NCI-H510A (cell line): ENCODE measurements at places on chromosomes 12 and 14.

- no peak for DNase-seq
Observed at GRCh38 chr14:70392676-70393075, 24.2 kb downstream of the SYNJ2BP start.

DNA sequence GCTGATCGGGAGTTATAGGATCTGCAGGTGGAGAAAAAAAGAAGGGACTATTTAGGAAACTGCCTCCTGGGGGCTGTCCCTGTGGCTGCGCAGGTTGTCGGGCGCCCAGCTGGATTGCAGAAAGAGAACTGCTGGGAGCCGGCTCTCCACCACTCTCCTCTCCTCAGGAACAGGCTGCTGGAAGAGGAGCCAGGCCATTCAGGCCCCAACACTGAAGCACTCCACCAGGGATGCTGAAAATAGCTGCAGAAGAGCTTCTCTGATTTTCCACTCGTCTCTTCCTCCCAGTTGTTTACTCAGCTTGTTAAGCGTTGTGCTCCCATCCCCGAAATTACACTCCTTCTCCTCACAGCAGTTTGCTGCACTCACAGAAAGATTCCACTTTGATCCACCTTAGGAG, 347.3 kb downstream of the GLT1D1 start:
- no peak for DNase-seq

DNA sequence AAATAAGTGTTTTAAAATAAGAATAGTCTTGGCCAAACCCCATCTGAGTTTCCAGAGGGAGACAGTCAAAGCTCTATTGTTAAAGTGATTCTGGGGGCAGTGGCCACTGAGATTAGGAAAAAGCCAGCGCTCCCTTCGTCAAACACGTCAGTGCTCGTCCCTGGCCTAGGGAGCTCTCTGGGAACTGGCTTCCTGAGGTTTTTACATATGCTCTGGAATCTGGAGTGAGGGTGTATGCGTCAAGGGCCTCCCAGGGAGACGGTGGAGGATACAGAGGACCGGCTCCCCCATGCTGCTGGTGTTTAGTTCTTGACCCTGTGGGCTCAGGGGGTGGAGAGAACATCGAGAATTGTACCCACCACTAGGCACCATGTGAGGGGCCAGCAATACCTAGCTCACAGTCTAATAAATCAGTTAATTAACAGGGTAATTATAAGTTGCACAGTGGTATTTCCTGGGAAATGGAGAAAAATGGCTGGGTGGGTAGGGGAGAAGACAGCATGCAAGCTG, 87.0 kb downstream of the SLC25A47 start:
- no peak for DNase-seq

DNA sequence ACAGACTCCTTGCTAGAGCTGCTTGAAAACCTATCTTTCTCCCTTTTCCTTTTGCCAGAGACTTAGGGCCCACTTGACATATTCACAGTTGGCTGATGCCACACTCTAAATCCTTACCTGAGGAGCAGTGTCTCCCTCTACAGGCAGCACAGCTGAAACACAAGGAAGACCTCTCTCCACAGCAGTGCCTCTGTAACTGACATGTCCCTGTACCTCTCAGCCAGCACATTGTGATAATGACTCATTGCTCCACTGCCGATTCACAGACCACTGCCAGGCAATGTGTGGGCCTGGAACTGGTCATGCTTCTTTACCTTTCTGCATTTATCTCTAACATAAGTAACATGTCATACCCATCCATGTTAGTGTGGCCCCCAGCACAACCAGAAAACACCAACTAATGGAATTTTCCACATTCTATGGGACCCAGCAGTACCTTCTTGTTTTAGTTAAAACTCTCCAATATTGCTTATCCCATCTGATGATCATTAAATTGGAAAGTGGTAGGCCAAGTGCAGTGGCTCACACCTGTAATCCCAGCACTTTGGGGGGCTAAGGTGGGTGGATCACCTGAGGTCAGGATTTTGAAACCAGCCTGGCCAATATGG, 56.5 kb downstream of the GTF2A1 start:
- DNase-seq, result peak; percentile 22

- no peak for DNase-seq
Observed at GRCh38 chr14:38134416-38135030, 73.2 kb upstream of the SSTR1 start.

- peak; percentile 74 for DNase-seq
Observed at GRCh38 chr14:96098309-96098998, 59.3 kb downstream of the C14orf132 start.

DNA sequence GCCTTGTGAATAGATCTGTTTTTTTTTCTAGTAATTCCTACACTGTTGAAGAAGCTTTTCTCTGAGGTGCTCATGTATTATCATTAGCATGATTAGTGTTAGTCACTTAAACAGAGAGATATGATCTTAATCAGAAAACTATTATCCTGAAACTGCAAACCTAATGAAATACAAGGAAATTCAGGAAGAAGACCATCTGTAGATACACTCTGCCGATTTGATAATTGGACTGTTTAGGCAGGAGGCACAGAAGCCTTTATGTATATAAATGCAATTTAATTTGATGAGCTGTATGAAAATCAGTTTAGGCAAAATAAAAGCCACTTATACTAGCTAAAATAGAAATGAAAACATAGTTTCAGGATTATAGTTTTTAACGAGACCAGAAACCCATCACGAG, 23.3 kb downstream of the PDZRN4 start:
- no peak for DNase-seq

- no peak for DNase-seq
Observed at GRCh38 chr14:29350496-29350895, 577.2 kb downstream of the PRKD1 start.

GRCh38 chr12:52207106-52207505, 15.3 kb upstream of the KRT80 start:
- no peak for DNase-seq

- DNase-seq, result no peak
Observed at GRCh38 chr14:33356181-33356580, 417.5 kb downstream of the NPAS3 start.

DNA sequence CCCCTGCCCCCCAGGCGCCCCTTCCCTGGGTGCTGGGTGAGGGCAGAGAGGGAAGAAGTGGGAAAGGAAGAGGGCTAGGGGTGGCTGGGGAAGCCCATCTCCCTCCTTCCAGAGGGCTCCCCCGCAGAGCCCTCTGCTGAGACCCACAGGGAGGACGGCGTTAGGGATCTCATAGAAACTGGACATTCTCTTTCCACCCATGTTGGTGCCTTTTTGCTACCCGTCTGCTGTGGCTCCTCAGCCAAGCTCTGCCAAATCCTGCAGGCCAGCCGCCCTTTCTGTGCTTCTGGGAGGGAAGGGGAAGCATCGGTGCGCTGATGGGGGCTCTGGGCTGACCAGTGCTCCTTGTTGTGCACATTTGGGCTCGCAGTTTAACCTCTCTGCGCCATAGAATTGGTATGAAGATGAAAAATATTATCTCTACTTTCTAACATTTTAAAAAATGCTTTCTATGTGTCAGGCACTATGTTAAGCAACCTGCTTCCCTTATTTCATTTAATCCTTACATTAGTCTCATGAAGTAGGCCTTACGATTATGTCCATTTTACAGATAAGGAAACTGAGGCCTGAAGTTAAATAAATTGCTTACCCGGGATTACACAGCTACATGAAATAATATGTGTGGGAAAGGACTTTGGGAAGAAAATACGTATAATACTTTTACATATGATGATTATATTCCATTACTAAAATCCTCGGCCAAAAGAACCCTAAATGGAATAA, 981 bp downstream of the SLC48A1 start:
- DNase-seq, result no peak

GRCh38 chr12:64510667-64511066, 58.7 kb downstream of the TBK1 start:
- DNase-seq, result no peak

DNA sequence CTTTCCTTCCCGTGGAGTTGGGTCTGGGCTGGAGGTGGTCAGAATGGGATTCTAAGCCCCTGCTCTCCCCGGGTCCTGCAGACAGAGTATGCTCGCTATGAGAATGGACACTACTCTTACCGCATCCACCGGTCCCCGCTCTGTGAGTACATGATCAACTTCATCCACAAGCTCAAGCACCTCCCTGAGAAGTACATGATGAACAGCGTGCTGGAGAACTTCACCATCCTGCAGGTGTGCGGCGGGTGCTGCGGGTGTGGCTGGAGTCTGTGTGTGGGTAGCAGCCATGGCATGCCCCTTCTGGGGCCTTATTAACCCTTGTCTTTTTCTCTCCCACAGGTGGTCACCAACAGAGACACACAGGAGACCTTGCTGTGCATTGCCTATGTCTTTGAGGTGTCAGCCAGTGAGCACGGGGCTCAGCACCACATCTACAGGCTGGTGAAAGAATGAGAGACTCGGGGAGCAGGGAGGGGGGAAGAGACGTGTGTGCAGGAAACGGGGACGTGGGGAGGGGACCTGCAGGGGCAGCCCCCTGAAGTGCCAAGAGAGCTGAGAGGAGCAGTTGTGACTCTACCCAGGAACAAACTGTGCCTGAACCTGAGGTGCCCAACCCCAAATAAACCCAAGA, 37.0 kb upstream of the TSPAN9 start:
- DNase-seq, result no peak

DNA sequence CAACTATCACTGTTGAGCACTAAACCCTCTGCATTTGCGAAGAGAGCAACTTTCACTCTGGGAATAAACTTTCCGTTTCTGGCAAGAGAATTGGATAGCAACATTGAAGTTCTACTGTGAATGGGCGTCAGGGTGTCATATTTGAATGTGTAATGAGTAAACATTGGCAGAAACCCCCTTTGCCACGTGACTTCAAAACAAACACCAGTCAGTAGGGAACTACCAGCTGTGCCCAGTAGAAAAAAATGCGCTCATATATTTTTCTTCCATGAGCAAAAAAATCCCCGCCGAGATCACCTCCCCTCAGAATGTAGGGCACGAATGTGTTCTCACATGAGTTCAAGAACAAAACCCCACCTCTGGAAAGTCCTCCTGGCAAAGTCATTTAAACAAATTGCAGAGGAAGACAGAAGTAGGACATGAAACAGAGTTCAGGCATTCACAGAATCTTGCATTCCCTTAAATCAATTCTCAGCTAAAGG, 80.6 kb downstream of the BTG1 start:
- peak; percentile 27 for DNase-seq

- no peak for DNase-seq
Observed at GRCh38 chr14:80637756-80638619, 303.6 kb downstream of the CEP128 start.

DNA sequence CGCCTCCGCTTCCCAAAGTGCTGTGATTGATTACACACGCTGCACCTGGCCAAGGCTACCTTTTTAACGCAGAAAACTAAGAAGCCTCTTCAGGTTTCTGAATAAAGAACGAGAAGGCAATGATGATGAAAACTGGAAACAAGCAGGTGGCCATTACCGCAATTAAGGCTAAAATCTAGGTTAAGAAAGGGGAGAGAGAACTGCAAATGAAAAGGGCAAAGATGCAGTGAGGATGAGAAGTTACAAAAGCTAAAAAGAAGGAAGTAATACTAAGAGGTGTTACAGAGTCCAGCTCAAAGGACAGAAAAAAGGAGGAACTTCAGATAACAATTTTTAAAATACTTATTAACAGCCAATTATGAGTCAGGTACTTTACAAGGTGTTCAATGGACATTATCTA, 79.7 kb downstream of the DUSP16 start:
- DNase-seq, result no peak
